ENCODE measurements at places on chromosomes 6 and 20. TPM values are rescaled to one million over a fixed set of nuclear protein-coding genes. Genes with fewer than 3 reads are reported as not detected.

Gene SYNCRIP
- total RNA-seq, result 59.8 TPM

Gene MAS1
- not detected for total RNA-seq

Gene ZNF76
- total RNA-seq, result 22.7 TPM

Gene ARMC2
- total RNA-seq, result 2.7 TPM

Gene C6orf132
- 2.9 TPM for total RNA-seq

All from osteoblast (primary cell).